Neural crest cell (in vitro differentiated cells): ENCODE measurements at places on chromosomes 3 and 15. TPM values are rescaled to one million over a fixed set of nuclear protein-coding genes. Genes with fewer than 3 reads are reported as not detected.

RPUSD3 gene
- 55.2 and 58.0 TPM in 2 replicates for total RNA-seq

CFAP44 gene
- 10.2 and 11.1 TPM in 2 replicates for total RNA-seq

PLXNA1 gene
- total RNA-seq = 90.4 and 94.0 TPM in 2 replicates

PLCB2 gene
- 8.7 and 8.8 TPM in 2 replicates for total RNA-seq

ALDH1L1 gene
- total RNA-seq = 0.49 and 0.66 TPM in 2 replicates

HTR3E gene
- not detected in 2 replicates for total RNA-seq

OR5K3 gene
- not detected in 2 replicates for total RNA-seq

PLA2G4E gene
- total RNA-seq = not detected in 2 replicates

MB21D2 gene
- total RNA-seq = 4.9 and 5.5 TPM in 2 replicates

GRCh38 chr15:67884514-67885174, 44.8 kb upstream of the RNU6-1 start:
- H3K4me1 ChIP-seq = peaks cover 28% of the 10 kb centered on the region
- no peak overlapping the region for H3K27ac ChIP-seq
- no peaks in the 10 kb centered on the region for H3K36me3 ChIP-seq
- H3K27me3 ChIP-seq = no peaks in the 10 kb centered on the region
- H3K4me3 ChIP-seq = peak overlapping the region; percentile 10

DNA sequence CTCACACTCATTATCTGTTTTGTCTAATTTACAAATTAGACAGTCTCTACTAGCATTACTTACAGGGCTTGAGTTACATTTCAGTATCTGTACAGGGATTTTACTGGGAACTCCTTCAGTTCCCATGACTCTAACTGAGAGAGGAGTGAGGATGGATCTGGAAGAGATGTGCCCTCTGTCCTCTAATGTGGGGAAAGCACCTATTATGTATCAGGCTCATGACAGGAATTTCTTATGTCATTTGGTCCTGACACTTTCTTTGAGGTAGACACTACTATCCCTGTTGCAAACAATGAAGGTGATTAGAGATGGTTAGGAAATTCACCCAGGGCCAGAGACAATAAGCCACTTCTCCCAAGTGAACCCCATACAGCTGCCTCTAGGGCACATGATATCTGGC, 10.9 kb upstream of the NCKIPSD start:
- DNase-seq = no peak
- no peak overlapping the region for H3K4me3 ChIP-seq
- H3K27me3 ChIP-seq = no peaks in the 10 kb centered on the region
- peaks cover 21% of the 10 kb centered on the region for H3K4me1 ChIP-seq
- no peak overlapping the region for H3K27ac ChIP-seq

DNA sequence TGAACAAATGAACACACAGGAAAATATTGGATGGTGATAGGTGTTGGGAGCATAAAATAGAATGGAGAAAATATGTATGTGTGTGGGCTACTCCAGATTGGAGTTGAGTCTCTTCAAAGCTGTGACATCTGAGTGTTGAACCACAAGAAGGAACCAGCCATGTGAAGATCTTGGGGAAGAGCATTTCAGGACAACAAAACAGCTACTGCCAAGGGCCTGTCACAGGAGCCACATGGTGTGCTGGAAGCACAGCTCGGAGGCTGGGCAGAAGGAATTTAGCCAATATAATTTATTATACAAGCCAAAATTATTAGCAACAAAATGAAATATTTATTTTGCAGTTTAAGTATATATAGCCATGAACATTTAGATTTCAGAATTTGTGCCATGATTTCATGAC, 108.3 kb upstream of the FGF7 start:
- no peaks in the 10 kb centered on the region for H3K4me1 ChIP-seq
- H3K27me3 ChIP-seq = no peaks in the 10 kb centered on the region
- DNase-seq = no peak
- no peak overlapping the region for H3K4me3 ChIP-seq
- peaks cover 10% of the 10 kb centered on the region for H3K36me3 ChIP-seq

DNA sequence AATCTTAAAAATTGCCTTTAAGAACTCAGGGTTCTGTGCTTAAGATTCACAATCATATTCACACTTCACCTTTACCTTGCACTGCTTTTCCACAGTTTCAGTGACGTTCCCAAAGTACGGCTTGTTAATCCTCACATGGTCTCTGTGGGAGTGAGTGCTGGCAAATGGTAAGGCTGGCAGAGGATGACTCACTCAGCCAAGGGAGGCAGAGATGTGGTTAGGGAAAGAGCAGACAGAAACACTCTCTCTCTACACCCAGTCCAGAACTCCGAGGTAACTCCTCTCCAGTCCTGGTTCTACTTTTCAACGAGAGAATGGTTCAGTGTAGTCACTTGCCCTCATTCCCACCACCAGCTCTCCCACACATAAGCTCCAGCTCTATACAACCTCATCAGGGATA, 33.1 kb downstream of the RASGRP1 start:
- H3K27ac ChIP-seq = no peak overlapping the region
- no peaks in the 10 kb centered on the region for H3K27me3 ChIP-seq
- no peak for DNase-seq
- no peaks in the 10 kb centered on the region for H3K36me3 ChIP-seq

DNA sequence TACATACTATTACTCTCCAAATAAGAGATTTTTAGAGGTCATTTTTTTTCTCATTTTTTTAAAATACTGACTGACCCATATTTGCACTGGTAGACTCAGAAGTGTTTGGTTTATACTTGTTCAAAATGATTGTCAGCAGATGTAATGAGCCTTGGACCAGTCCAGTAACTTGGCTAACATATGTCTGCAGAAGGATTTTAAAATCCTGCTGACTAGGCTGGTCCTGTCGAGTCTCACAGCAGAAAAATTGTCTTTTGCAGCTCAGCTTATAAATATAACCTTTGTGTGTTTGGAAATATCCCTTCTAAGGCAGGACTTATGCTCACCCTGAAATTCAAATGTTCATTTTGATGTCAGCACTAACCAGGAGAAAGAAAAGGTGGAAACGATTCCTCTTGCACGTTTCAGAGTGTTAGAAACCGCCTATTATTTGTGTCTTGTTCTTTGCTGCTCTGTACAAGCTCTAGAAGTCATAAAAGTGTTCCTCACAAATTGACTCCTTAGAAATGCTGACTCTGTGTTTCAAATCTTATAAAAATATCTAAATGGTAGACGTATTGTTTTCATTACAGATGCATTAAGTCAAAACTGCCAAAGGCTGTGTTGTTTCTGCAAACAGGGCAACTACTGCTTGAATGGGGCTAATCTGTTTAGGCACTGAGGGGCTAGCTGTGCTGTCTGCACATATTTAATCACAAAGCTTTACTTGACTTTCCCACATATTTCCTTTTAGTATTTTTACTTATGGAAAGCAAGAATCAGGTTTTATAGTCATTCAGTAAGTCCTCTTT, 95.3 kb downstream of the CHL1 start:
- no peak overlapping the region for H3K27ac ChIP-seq
- peaks cover 2% of the 10 kb centered on the region for H3K27me3 ChIP-seq
- no peak for DNase-seq
- H3K36me3 ChIP-seq = no peaks in the 10 kb centered on the region
- H3K4me1 ChIP-seq = peaks cover 6% of the 10 kb centered on the region
- H3K4me3 ChIP-seq = no peak overlapping the region

- H3K36me3 ChIP-seq = peaks cover 11% of the 10 kb centered on the region
- no peak overlapping the region for H3K4me3 ChIP-seq
- DNase-seq = no peak
- H3K27ac ChIP-seq = no peak overlapping the region
- H3K4me1 ChIP-seq = no peaks in the 10 kb centered on the region
- H3K27me3 ChIP-seq = no peaks in the 10 kb centered on the region
Measured at GRCh38 chr15:48414015-48414414, 82.8 kb downstream of the DUT start.

DNA sequence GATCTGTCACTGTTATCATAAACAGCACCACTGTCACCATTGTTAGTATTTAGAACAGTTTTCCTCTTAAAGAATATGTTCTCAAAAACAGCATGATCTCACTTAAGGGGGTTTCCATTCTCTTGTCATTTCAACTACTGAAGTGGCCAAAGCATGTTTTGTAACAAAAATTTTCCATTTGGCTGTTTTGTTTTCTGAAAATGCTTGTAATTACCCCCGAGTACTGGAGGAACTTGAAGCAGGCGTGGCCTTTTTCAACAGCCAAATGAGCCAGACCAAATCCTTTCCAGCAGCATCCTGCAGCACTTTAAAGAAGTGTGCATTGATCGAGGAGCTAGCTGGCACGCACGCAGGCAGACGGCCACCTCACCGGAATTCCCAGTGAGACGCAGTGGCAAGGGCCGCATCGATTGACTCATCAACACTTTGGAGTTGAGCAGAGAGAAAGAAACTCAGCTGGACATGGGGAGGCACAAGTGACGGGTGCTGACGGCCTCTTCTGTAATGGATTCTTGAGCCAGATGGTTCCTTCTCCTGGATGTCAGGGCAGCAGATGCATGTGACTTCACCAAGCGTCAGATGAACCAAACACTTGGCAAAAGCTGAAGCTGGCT, 234.3 kb upstream of the IGF1R start:
- no peak for DNase-seq
- peaks cover 5% of the 10 kb centered on the region for H3K4me1 ChIP-seq
- H3K4me3 ChIP-seq = no peak overlapping the region
- peaks cover 15% of the 10 kb centered on the region for H3K27me3 ChIP-seq
- no peak overlapping the region for H3K27ac ChIP-seq

- no peaks in the 10 kb centered on the region for H3K4me1 ChIP-seq
- no peak overlapping the region for H3K4me3 ChIP-seq
- no peak overlapping the region for H3K27ac ChIP-seq
- no peak for DNase-seq
- H3K36me3 ChIP-seq = no peaks in the 10 kb centered on the region
Measured at GRCh38 chr3:157578181-157578580, 75.0 kb upstream of the VEPH1 start.

GRCh38 chr3:195820901-195821300, 9.2 kb upstream of the MUC4 start:
- no peaks in the 10 kb centered on the region for H3K27me3 ChIP-seq
- no peaks in the 10 kb centered on the region for H3K4me1 ChIP-seq
- no peak overlapping the region for H3K27ac ChIP-seq
- H3K4me3 ChIP-seq = no peak overlapping the region
- DNase-seq = no peak

DNA sequence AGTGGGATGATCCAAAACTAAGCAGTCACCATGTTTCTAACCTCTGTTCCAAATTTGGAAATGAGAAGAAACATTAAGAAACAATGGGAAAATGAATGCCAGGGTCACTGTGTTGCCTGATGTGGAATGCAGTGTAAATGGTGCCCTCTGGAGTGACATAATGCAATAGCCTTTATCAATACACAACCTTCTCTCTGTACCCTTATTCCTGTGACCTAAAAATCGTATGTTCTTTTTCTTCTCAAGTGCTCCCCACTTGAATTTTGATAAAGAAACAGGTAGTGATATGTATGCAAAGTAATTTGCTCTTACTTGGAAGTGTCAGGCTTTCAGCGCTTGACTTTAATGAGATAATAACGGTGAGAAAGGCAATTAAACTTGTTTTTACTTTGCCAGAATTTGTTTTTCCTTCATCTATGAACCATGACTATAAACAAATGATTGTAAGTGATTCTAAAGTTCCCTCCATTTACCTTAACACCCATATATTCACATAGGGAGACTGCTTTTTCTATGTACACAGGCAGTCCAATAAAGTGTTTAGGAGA, 145.8 kb upstream of the THRB start:
- H3K36me3 ChIP-seq = peaks cover 4% of the 10 kb centered on the region
- H3K27me3 ChIP-seq = no peaks in the 10 kb centered on the region
- peaks cover 6% of the 10 kb centered on the region for H3K4me1 ChIP-seq
- DNase-seq = no peak
- no peak overlapping the region for H3K4me3 ChIP-seq
- no peak overlapping the region for H3K27ac ChIP-seq

GRCh38 chr15:32664796-32665195, 23.3 kb downstream of the SCG5 start:
- no peak overlapping the region for H3K4me3 ChIP-seq
- H3K27me3 ChIP-seq = no peaks in the 10 kb centered on the region
- no peak overlapping the region for H3K27ac ChIP-seq
